ENCODE measurements at places on chromosomes 12 and 14. TPM values are rescaled to one million over a fixed set of nuclear protein-coding genes. Genes with fewer than 3 reads are reported as not detected.

DNA sequence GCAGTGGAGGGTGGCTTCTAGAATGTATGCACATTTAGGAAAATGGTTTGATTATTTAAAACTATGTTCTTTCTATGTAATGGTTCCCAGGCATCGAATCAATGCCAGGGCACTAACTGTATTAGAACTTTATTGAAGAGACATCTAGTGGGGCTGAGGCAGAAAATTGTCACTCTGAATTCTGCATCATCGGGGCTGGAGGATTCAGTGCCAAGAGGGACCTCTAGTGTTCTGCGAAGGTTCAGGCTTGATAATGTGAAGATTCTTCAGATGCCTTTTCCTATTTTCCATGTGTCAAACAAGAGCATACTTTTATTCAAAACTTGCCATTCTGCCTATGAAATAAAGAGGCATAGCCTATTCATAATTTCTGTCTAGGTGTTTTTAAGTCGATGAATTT, 146.3 kb downstream of the CAND1 start:
- DNase-seq = no peak

DNA sequence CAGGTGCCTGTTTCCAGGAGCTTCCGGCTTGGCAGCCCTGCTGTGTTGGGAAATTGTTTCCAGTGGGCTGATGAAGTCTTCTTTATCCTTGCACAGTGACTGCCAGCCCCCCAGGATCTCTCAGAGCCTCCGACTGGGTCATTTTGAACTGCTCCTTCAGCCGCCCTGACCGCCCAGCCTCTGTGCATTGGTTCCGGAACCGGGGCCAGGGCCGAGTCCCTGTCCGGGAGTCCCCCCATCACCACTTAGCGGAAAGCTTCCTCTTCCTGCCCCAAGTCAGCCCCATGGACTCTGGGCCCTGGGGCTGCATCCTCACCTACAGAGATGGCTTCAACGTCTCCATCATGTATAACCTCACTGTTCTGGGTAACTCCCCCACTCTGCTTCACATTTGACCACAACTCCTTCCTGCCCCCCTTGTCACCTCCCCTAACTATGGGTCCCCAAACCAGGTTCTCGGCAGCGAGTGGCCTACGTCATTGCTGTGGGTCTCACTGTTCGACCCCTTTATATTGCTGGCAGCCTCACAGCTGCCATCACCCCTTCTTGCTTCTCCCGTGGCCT, 2.3 kb downstream of the LAG3 start:
- no peak for DNase-seq

DNA sequence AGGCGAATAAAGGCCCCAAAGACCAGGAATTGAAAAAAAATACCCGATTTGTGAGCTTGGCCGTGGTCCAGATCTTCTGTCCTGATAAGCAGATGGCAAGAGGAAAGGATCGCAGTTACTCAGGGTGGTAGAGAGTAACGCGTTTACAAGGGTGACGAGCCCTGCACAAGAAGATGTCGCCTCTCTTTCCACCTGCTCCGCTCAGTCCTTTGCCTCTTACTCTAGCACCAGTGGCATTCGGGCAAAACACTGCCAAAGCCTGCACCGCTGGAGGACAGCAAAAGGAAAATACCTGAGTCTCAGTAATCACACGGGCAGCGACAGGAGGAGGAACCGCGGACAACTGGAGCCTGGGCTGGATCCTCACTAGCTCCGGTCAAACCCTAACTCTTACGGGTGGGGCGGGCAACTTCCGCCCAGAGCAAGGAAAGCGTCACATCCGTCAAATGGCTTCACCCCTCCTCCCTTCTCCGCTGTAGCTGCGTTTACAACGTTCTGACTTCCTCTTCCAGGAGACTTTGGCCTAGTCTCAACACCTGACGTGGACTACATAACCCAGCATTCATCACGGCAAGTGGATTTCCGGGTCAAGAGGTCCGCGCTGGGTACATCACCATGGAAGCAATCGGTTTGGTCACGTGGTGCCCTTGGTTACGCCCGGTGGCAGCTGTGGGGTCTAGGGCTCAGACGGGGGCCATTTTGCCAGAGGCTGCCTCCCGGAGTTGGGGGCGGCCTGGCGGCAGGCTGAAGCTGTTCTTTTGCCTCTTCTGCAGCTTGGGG, at the start of the genes KLHL28 and TOGARAM1:
KLHL28 (minus strand) TSS at position 394 of the 780 bp plus-strand sequence. CDS start 16,019 bp downstream, outside the sequence.
TOGARAM1 (plus strand) TSS at position 637 of the 780 bp plus-strand sequence. CDS start 232 bp downstream, outside the sequence.
- peak; percentile 92 for DNase-seq

GRCh38 chr14:71597287-71597920, 334.8 kb upstream of the RGS6 start:
- DNase-seq = no peak

- DNase-seq = no peak
Measured at GRCh38 chr12:59191372-59191771, 271.1 kb upstream of the LRIG3 start.

DNA sequence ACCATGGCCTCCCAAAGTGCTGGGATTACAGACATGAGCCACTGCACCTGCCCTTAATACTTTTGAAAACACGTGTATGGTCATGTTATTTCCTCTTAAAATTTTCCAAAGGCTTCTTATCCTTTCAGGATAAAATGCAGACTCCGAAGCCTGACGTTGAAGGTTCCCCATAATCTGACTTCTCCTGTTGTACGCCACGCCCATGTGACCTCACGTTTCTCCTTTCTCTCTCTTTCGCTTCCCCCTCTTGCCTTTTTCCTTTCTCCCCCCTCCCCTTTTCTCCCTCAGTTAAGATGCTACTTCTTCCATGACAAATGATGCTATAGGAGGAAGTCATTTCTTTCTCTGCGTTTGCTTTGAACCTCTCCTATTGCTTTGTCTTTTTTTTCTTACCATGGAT, 266.0 kb downstream of the FBXL14 start:
- no peak for DNase-seq

GRCh38 chr12:26789731-26790644, 43.0 kb downstream of the ITPR2 start:
- DNase-seq = no peak

DNA sequence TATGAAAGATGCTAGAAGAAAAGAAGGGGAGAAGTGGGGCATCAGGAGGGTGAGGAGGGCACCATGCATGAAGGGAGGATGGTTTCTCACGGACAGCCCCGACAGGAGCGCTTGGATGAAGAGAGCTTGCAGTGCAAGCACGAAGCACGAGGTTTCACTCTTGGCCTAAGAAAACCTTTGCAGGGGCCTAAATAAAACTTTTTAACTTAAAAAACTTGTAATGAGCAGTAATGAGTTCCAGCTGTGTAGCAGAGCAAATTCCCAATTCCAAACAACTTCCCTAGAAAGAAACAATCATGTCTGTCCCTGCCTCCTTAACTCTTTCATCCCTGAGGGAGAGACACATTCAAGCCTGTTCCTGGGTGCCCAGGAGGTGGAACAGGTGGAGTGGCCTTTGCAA, 119.5 kb downstream of the PAH start:
- DNase-seq = no peak

DNA sequence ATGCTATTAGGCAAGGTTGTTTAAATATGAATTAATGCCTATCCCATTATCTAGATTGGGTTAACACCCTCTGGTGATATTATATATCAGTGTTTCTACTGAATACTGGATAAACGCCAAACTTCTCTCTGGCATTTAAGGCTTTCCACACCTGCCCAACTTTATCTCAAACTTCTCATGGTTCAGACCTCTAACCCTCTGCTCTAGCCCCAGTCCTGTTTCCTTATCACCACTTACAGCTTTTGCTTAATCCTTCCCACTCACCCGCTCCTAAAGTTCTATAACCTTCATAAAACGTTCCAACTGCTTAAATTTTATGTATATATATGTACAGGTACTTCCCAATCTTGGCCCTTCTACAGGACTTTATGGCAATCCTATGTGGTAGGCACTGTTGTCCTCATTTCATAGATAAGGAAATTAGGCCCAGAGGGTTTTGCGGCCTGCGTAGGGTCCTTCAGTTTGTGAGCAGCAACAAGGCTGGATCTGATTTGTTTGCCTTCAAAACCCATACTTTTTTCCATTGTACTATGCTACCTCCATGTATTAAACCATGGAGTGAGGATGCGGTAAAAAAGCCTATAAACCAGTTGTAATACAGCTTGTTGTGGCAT, 1.2 kb downstream of the LPCAT3 start:
- DNase-seq = no peak

- DNase-seq = peak; percentile 53
Measured at GRCh38 chr12:111529424-111530368, 69.4 kb downstream of the ATXN2 start.

DNA sequence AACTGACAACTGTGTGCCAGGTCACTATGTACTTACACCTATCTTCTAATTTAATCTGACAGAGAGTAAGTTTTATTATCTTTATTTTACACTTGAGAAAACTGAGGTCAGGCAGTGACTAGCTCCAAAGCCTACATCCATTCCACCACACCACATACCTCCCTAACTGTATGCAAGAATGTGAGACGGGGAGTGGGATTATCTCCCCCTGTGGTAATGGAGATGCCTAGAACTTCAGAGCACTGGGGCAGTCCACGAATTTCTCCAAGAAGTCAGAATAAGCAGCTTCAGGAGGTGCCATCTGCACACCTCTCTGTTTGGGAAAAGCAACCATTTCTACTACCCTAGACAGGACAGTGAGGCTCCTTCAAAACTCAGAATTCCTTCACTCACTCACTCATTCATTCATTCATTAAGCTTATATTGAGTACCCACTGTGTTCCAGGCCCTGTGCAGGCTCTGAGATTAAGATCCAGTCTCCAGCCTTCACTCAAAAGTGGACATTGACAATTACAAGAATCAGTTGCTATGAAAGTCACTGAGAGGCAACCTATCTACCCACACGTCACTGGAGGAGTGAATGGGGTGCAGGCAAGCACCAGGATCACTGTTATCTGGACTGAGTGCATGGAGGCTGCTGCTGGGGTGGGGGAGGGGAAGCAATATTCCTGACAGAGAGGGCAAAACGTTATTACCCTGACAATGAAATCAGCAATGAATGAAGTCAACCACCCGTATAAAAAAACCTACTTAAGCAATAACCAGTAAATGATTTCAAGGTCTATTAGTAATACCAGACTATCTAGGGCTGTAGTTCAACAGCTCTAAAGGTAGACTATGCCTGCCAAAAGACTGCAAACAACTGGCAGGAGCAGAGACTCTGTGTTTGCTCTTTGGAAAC, 18.0 kb downstream of the SLC7A7 start:
- no peak for DNase-seq

- DNase-seq = no peak
Measured at GRCh38 chr12:79643821-79644220, 46.9 kb downstream of the PAWR start.

- DNase-seq = no peak
Measured at GRCh38 chr14:104746934-104747481, 5.9 kb upstream of the SIVA1 start.

DNA sequence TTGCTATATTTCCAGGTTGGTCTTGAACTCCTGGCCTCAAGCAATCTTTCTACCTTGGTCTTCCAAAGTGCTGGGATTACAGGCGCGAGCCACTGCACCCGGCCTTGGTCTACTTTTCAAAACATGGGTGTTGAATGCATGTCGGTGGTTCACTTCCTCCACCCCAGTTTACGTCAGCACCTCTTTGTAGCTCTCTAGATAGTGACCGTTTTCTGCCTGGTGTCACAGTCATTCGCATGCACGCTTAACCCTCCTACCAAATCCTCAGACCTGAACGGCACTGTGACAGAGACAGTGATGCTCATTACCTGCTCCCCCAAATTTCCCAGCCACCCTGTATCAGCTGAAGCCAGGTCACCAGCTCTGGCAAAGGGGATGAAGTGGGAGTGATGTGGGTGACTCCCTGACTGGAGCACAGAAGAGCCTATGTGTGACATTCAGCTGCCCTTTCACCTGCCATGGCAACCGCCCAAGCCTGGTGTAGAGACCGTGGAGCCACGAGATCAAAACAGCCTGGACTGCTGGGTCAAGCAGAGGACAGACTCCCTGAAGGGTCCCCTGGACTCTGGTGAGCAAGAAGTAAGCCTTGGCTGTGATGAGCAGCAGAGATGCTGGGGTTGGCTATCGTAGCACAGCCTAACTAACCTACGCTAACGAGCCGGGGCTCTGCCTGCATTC, 66.2 kb upstream of the GPR68 start:
- DNase-seq = no peak

GRCh38 chr14:95463171-95463901, 53.1 kb downstream of the SYNE3 start:
- no peak for DNase-seq

DNA sequence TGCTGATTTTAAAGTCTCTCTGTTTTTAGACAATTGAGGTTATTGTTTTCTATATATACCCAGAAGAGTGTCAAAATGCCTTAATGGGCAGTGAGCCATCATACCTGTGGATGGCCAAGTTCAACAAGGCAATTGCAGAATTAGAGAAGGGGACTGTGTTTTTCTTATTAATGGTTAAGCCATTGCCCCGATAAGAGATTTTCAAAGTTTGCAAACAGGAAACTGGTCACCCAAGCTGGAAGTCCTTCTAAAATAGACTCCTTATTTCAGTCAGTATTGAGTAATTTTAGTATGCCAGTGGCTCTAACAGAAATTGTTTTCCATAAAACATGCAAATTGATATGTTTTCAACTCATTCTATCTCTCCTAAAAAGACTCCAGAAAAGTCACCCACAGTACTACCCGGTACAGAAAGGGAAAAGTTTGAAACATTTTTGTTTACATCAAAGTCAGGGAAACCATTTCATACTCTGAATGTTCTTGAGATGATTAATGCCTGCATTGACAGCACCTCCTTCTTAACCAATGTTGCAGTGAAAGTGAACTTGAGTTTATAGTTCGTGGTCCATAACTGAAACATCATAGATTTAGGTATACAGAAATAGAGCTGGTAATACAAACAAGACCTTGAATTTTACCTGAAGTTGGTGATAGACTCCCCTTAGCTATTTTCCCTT, 191.1 kb downstream of the TMX1 start:
- no peak for DNase-seq

Gene DCTN2
- 72.3 TPM for total RNA-seq

Gene MSI1
- 0.16 TPM for total RNA-seq

Gene CLEC14A
- not detected for total RNA-seq

Gene TRIM9
- total RNA-seq = 0.58 TPM

Measured in activated T-cell treated with anti-CD3 and anti-CD28 coated beads, Interleukin-2, amount 50 U/mL, for 4 hours (primary cell).